ENCODE measurements at places on chromosomes 2 and 18.

DNA sequence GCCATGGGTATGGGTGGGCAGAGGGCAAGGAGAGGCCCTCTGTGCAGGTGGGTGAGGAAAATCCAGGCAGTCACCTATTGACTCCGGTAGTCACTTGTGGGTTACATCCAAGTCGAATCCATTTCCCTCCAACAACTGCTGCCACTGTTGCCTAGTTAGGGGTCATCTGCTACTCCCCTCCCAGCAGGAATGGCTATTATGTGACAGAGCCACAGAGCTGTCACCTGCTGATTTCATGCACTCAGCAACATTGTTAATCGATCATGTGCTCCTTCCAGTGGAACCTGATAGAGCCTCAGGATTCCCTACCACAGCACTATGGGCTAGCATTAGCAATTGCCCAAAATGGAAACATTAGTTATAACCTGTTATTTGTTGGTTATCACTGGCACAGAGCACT, 31.4 kb downstream of the POLR1A start:
- no peak for ATAC-seq

GRCh38 chr2:41038408-41038807, 586.5 kb upstream of the SLC8A1 start:
- ATAC-seq, result no peak

DNA sequence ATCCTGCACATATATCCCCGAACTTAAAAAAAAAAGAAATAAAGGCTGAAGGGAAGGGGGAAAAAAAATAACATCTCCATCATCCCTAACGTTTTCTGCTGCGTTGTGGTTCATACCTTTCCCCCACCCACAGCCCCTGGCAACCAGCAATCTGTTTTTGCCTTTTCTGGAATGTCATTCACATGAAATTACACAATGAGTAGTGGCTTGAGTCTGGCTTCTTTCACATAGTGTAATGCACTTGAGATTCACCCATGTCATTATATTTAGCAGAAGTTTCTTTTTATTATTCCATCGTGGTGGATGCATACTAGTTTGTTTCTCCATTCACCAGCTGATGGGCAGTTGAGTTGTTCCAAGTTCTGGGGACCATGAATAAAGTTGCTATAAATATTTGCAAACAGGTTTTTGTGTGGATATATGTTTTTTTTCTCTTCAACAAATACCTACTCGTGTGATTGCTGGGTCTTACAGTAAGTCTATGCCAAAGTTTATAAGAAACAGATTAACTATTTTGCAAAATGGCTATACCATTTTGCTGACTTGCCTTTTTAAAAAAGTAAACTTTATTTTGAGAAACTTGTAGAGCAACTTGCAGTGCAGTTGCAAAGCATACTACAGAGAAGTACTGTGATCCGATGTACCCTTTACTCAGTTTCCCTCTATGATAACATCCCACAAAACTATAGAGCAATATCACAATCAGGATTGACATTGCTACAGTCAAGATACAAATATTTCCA, 322.5 kb downstream of the LPIN1 start:
- ATAC-seq, result no peak

- ATAC-seq, result no peak
These were observed 100.6 kb upstream of the APCDD1 start for GRCh38 chr18:10353791-10354190.

DNA sequence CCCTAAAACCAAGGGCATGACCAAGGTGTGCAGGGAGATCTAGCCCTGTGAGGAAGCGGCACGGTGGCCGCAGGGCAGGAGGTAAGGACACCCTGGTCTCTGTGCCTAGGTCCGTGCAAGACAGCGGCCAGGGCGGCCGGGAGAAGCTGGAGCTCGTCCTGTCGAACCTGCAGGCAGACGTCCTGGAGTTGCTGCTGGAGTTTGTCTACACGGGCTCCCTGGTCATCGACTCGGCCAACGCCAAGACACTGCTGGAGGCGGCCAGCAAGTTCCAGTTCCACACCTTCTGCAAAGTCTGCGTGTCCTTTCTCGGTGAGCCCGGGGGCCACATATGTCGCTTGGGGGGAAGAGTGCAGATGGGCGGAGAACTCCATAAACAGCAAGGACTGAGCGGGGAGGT, 235.4 kb downstream of the ATAD2B start:
- no peak for ATAC-seq

DNA sequence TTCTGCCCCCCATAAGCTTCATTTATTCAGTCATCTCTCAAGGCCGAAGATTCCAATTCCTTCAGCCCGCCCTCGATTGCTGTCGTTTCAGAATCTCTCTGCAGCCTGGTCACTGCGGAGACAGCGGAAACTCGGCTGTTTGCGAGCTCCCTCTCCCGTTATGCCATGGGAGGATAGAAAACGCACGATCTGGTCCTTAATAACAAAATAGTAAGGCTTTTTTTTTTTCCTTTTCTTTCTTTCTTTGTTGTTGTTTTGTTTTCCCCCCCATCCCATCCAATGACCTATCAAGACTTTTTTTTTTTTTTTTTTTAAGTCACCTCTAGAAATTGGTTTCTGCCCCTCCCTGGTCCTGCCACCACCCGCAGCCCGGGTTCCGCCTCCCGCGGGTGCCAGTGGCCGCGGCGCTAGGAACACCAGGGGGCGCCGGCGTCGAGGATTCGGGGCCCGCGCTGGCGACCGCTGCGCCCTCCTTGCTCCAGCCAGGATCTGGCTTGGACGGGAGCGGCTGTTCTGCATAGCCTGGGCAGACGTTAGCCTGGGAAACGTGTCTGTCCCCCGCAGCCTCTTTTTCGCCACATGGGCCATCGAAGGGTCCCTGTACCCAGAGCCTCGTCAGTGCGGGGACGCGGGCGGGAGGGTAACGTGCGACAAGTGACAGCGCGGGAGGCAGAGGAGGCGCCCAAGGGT, 10.1 kb downstream of the CPLX4 start:
- ATAC-seq, result peak; percentile 88
